ENCODE measurements at places on chromosomes 4 and X. TPM values are rescaled to one million over a fixed set of nuclear protein-coding genes. Genes with fewer than 3 reads are reported as not detected.

CYBB gene
- total RNA-seq: 6.6 TPM

NPY2R gene
- total RNA-seq: not detected

CCDC158 gene
- 0.32 TPM for total RNA-seq

SMPX gene
- 601 TPM for total RNA-seq

MORC4 gene
- total RNA-seq: 7.9 TPM

GRCh38 chr4:107996949-107997788 is 7.5 kb downstream of the HADH start:
- peak; percentile 61 for DNase-seq

GRCh38 chrX:10259716-10260115 is 102.9 kb downstream of the CLCN4 start:
- no peak for DNase-seq

- DNase-seq: no peak
These were observed 44.1 kb downstream of the WDR1 start for GRCh38 chr4:10072420-10073017.

GRCh38 chr4:87805971-87806370 is 6.6 kb downstream of the IBSP start:
- no peak for DNase-seq

- DNase-seq: no peak
These were observed 27.9 kb upstream of the ZNF185 start for GRCh38 chrX:152869972-152870371.

DNA sequence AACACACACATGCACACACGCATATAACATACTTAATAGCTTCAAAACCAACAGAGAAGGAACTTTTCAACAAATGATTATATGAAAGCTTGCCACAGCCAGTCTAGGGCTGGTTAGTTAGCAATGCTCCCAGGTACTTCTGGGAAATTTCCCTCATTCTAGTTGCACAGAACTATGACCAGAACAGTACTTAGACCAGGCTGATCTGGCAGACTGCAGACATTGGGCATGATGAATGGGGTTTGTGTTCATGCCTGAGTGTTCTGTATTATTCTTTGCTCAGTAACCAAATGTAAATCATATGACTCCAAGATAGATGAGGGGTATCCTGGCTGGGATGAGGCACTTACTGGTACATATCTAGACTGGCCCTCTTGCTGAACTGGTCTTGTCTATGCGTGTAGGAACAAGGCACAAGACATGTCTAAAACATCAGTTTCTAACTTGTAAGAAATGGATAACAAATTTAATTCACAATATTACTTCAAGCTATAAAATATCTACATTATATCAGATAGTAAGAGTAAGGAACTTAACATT is 50.3 kb upstream of the GEMIN8 start:
- DNase-seq: no peak

DNA sequence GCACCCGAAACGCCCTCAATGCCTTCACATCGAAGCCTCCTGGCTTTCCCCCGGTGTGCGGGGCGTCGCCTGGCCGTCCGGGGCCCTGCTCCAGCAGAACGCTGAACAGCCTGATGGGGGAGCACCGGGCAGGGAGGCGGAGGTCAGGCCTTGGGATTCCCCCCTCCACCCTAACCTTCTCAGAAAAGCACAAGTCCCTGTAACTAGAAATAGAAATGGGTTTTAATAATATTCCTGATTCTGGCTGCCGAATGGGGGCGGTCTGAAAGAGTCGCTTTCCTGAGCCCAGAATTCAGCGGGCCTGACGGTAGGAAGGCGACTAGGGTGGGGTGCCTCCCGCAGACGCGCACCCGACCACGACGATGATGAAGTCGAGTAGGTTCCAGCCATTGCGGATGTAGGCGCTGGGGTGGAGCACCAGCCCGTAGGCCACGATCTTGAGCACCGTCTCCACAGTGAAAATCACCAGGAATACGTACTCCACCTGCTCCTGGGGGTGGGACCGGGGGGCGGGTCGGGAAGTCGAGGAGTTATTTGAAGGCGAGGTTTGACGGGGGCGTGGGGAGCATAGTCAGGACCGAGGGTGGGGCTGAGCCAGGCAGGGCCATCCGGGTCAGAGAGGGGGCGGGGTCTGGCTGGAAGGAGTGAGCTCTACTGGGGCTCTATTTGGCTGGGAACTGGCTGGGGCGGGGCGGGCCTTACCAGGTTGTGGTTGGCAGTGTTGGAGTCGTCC is 2.5 kb downstream of the CACNA1F start:
- peak; percentile 64 for DNase-seq
